ENCODE measurements at places on chromosomes 4 and X.

GRCh38 chr4:112416464-112416863 is 99.5 kb downstream of the NEUROG2 start:
- no peak for DNase-seq

GRCh38 chrX:10023821-10024220 is 56.7 kb downstream of the CLDN34 start:
- no peak for DNase-seq

DNA sequence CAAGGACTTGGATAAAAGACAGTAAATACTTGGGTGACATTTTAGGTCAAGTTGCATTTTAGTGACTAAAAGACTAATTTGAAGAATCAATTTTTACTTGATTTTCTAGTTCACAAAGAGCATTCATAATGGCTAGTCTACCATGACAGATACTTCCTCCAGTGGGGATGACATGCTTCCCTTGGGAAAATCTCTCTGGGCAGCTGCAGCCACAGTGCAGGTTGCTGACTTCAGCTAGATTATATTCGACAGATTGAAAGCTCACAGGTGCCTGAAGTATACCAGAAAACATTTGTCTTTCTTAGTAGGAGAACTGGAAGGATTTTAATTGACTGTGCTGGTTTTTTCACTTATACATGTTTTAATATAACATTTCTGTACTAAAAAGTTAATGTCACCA is 209.6 kb upstream of the MAGEB2 start:
- DNase-seq = no peak

- DNase-seq = no peak
These were observed 140.5 kb upstream of the NUDT10 start for GRCh38 chrX:51192104-51192503.

GRCh38 chr4:128601991-128602695 is 207.4 kb upstream of the JADE1 start:
- DNase-seq = no peak
